Aortic smooth muscle cell (primary cell): ENCODE measurements at places on chromosomes 5 and 9. TPM values are rescaled to one million over a fixed set of nuclear protein-coding genes. Genes with fewer than 3 reads are reported as not detected.

Gene B4GALT7
- 26.7 and 28.9 TPM in 2 replicates for total RNA-seq

Gene LRRC19
- total RNA-seq = not detected in 2 replicates

Gene POU5F2
- total RNA-seq = 0.53 and 0.99 TPM in 2 replicates

Gene TEX48
- not detected in 2 replicates for total RNA-seq

Gene LECT2
- total RNA-seq = not detected in 2 replicates

Gene BRINP1
- 0.56 and 1.3 TPM in 2 replicates for total RNA-seq

Gene TRUB2
- total RNA-seq = 20.2 and 22.5 TPM in 2 replicates

Gene TAL2
- total RNA-seq = 0.26 TPM in 1 of 2 replicates, not detected in the other

Gene RORB
- total RNA-seq = 11.6 and 13.0 TPM in 2 replicates

Gene C5orf52
- not detected in 2 replicates for total RNA-seq

Gene C9
- 0.25 TPM in 1 of 2 replicates, not detected in the other for total RNA-seq
